GM23338 (cell line): ENCODE measurements at places on chromosomes 5 and 9.

DNA sequence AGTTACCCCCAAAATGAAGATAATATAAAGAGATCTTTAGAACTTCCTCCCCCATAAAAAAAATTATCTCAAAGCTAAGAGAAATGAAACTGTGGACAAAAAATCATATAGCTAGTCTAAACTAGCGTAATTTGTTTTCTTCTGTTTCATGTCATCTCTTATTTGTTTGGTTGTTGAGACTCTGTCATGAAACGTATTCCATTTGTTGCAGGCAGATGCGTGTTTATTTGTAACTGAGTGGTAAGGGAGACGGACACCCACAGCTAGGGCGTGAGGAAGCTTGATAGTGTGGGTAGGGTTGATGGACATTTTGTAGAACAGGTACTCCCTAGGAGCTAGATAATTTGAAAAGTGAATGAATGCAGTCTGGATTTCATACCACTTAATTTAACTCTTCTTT, 41.9 kb downstream of the OSTF1 start:
- no peak for DNase-seq

DNA sequence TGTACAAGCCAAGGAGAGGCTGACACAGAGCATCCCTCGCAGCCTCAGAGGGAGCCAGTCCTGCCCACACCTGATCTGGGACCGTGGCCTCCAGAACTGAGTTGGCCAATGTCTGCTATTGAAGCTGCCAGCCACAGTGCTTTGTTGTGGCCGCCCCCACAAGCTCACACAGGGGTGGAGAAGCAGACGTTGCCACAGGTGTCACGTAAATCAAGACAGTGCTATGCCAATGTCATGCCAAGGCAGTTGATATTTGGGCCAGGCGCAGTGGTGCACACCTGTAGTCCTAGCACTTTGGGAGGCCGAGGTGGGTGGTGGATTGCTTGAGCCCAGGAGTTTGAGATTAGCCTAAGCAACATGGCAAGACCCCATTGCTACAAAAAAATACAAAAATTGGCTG, 17.3 kb upstream of the TERT start:
- no peak for DNase-seq

DNA sequence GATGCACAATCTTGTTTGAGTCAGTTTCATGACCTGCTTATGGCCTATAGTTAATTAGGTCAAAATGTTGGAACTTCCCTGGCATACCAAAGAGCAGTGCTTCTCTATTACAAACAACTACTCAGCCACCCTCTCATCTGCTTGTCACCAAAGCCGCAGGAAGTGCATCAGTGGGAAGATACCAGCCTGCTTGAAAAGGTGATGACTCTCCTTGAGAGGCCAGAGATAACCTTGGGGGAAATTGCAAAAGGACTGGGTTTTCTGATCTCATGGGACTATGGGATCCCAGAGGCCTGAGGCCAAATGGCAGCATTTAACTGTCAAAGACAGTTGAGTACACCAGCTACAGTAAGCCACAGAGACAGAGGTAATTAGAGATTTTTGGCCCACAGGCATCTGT, 69.9 kb downstream of the C9orf57 start:
- DNase-seq, result no peak

DNA sequence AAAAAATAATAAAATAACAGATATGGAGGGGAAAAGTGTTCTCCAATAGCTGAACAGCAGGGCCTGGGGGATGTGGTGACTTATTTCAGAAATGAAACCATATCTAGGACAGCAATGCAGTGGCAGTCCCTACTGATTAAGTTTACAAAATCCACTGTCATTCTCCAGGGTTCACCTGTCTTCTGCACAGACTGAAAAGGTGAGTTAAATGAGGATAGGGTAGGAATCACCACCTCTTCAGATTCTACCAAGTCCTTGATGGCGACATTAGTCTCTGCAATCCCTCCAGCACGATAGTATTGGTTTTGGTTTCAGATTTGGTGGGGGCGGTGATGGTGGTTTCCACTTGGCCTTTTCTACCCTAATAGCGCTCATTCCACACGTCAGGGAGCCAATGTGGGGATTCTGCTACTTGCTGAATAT, 32.3 kb upstream of the NPM1 start:
- DNase-seq, result no peak

DNA sequence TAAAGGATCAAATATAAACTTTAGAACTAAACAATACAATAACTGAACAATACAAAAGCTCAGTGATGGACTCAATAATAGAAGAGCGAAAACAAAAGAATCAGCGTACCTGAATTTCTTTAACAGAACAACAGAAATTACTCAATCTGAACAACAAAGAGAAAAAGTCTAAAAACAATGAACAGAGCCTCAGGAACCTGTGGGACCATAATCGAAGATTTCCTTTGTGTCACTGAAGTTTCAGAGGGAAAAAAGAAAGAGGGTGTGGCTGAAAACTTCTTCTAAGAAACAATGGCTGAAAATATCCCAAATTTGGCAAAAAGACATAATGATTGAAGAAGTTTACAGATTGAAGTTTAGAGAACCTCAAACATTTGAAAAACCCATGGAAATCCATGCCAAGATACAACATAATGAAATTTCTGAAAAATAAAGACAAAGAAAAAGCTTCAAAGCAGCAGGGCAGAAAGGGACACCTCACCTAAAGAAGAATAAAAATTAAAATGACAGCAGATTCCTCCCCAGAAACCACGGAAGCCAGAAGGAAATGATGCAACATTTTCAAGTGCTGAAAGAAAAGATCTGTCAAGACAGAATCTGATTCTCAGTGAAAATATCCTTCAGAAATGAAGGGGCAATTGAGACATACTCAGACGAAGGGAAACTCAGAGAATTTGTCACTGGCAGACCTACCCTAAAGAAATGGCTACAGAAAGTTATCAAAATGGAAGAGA, 288.8 kb downstream of the ARL15 start:
- DNase-seq, result no peak
